ENCODE measurements at places on chromosomes 3 and 15.

- no peak for DNase-seq
Measured at GRCh38 chr3:13348661-13349396, 71.3 kb downstream of the NUP210 start.

DNA sequence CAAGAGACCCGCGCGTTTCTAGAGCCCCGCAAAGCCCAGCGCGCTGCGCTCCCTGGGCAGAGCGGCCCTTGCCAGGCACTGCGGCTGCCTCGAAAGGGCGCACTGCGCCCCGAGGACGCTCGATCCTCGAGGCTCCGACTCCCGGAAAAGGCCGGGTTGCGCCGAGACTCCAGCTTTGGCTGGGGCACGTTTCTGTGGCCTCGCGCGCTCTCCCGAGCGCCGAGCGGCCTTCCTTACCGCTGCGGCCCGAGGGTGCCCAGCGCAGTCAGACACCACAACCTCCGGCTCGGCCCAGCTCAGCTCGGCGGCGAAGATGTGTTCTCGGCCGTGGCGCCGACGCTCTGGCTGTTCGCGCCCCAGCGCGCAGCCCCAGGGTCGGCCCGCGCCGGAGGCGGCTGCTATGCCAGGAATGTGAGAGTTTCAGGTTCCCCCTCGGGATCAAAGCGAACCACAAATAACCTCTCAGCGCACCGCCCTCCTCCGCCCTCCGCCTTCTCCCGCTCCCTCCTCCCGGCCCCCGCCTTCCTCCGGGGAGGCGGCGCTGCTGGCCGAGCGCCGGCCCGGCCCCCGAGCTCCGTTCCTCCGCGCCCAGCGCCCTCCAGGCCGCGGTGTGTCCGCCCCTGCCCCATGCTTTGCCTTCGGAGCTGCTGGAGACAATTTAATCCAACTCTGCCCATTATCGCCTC lies at the start of gene AMOTL2:
TSS of gene AMOTL2 (minus strand) at position 343 of the 686 bp plus-strand sequence. CDS start 3,014 bp downstream, outside the sequence.
- DNase-seq, result no peak

GRCh38 chr3:63952248-63952594 lies 40.0 kb upstream of the SCAANT1 start:
- no peak for DNase-seq

DNA sequence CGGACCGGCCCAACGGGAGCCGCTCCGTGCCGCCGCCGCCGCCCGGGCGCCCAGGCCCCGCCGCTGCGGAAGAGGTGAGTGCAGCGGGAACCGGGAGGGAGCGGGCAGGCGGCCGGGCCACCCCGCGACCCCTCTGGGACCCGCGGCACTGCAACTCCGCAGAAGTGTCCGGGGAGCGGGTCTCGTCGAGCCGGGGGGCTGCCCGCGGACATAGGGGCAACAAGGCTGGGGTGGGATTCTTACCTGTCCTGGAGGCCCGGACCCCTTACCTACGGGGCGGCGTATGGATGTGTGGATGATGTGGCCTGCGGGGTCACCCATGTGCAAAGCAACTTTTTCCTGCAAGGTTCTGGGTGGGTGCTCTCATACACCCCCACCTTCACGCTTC lies 361 bp downstream of the SEMA3F start:
- DNase-seq, result no peak

DNA sequence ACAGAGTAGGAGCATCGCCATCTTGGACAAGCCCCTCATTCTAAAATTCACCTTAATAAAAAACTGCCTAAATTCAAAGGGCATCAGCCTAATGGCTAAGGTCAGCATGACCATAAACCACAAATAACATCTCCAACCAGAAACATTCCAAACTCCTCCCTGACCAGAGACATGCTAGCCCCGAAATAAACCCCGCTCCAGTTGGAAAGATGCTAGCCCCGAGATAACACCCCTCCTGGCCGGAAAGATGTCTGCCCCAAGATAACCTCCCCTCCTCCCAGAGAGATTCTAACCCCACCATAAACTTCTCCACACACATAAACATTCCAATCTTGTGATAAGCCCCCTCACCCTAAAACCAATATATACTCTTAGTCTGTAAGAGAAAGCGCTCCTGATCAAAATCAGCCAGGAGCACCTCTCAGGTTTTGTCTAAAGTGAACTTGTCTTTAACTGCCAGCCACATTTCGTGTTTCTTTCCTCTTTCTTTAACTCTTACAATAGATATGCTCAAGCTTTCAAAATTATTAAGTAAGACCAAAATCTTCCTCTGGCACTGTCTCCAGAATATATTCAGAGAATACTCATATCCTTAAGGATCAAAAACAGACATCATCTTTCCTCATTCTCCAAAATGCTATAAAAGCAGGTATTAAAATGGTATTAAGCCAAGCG lies 104.1 kb downstream of the GSK3B start:
- no peak for DNase-seq

- DNase-seq, result no peak
Measured at GRCh38 chr15:36826948-36827347, 247.5 kb downstream of the CDIN1 start.

- no peak for DNase-seq
Measured at GRCh38 chr3:53166781-53167291, 5.8 kb downstream of the PRKCD start.

DNA sequence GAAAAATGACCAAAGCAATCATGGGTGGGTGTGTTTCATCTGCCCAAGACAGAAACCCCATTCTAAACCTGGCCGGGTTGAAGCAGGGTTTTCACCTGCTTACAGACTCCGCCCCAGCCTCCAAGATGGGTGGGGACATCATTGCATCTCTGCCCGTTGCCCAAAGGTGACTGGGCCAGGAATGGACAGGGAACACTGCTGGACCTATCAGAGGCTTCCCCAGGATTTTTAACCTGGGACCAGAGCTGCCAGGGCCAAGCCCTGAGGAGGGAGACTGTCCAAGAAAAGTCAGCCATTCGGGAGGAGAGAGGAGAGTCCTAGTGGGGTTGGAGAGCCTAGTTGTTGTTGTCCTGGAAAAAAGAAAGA lies 109.7 kb upstream of the ALDH1A3 start:
- no peak for DNase-seq

DNA sequence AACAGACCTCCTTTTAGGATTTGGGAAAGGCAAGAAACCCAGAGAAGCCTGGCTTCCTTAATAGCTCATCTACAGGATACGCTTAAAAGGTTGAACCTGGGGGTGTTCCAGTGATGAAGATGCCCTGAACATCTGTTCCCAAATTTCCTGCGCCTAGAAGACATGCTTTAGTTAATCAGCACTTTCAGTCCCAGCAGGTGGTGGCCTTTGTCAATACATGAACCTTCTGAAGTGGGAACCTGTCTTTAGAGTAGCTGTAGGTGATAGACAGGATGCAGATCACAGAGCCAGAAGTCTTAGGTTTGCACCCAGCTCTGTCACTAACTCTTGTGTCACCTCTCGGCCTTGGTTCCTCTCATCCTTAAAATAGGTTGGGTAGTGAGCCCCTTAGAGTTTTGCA lies 149.7 kb upstream of the SYNPR start:
- DNase-seq, result no peak

GRCh38 chr3:97658668-97659285 lies 105.8 kb upstream of the ARL6 start:
- no peak for DNase-seq

- DNase-seq, result no peak
Measured at GRCh38 chr3:168124291-168124690, 28.6 kb upstream of the GOLIM4 start.

DNA sequence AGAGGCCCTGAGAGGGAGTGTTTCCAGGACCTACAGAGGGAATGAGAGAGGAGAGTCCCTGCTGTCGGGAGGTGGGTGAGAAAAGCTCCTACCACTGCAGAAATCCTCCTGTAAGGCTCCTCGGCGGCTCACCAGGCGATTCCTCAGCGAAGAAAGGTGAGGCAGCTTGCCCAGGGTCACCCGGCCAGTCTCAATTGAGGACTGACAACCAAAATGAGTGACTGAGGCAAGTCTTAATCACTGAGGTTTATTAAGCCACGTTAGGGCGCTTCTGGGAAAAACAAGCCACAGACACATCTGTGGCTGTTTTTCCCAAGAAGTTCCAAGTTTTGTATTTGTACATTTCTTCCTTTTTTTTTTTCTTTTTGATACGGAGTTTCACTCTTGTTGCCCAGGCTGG lies 48.5 kb downstream of the ZDHHC19 start:
- DNase-seq, result no peak

DNA sequence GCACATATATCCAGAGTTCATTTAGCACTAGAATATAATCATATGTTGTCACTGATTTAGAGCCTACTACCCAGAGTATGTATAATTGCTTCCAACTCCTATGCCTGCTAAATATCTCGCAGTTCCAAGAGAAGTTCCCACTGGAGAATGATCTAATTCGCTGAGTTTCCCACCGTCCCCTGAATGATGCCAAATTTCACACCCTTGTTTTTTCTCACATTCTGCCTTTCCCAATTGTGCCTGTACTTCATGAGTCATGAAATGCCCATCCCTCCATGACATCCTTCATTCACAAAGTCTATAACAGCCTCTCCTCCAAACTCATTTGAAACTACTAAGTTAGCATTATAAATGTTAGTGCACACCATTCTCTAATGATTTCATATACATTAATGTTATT lies 177.2 kb downstream of the CBLB start:
- DNase-seq, result no peak

- no peak for DNase-seq
Measured at GRCh38 chr15:49415638-49416037, 7.4 kb upstream of the FGF7 start.

DNA sequence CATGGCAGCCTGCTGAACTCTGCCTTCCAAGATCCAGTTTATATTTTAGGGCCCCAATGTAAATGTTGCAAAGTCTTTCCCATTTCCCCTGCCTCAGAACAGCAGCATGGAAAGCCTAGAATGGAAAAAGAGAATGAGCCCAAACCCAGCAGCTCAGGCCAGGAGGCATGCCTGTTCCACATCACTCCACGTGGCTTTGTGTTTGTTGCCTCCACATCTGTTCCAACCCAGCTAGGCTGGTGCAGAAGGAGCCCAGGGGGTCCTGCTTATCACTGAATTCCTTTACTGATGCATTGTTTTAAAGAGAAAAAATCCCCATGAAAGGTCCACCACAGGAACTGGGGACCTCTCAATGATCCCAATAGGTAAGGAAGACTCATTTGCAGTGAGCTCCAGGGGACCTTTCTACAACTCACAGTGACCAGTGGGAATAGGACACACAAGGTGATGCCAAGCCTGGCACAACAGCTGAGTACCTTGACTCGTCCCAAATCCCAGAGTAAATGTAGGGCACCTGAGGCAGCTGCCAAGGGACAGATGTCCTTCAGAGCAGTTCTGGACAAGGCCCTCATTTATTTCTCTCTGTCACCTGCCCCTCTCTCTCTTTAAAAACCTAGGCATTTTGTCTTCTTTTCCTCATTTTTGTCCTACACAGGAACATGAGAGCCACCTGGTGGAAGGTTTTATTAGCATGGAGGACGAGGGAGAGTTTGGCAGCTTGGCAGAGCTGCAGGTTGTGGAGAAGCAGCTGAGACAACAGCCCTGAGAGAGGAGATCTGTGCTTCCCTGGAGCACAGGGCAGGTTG lies 41.7 kb upstream of the ADAMTS17 start:
- no peak for DNase-seq

DNA sequence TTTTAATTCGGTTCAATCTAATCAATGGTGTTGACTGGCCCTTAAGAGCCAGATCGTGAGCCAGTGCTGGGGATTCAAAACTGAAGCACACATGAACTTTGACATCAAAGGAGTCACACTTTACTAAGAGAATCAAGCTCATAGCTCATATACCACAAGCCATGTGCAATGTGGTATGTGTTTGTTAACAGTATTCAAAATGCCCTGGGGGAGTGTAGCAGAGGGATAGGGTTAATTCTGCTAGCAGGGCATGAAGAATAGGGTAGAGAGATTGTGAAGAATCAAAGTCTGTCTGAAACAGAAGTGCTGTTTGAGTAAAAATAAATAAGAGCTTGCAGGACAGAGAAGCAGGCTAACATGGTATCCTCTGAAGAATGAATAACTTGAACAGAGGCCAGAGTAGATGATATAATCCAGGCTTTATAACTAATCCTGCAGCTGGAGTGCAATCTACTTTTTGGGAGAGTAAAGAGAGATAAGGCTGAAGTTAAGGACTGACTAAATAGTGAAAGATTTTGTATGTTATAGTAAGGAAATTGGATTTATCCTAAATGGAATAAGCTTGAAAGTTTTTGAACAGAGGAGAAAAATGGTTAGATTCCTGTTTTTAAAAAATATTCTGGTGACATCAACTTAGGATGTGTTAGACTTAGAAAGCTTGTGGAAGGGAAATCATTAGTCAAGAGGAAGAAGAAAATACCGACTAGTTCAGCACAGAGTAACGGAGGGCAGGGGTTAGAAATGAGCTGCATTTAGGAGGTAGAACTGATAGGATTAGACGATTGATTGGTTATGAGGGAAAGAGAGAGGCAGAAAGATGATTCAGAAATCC lies 292.0 kb downstream of the NFKBIZ start:
- no peak for DNase-seq

- no peak for DNase-seq
Measured at GRCh38 chr15:25770618-25771337, 92.3 kb downstream of the ATP10A start.

DNA sequence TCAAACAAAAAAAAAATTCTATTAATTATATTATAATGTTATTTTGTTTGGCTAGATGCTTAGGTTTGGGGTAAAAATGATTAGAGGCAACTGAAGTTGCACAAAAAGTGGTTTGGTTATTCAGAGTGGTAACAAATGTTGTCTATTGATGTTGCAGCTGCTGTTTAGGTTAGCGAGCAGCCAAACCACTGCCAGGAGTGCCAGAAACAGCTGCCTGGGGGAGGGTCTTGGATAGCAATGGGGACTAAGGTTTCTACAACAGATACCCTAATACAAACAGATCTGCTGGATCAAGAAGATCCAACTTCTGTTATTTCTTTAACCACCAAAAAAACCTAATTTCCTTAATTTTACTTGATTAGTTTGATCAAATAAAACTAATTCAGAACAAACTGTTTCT lies 26.6 kb downstream of the BTLA start:
- no peak for DNase-seq

- DNase-seq, result no peak
Measured at GRCh38 chr3:186694288-186695032, 22.7 kb upstream of the KNG1 start.

- DNase-seq, result no peak
Measured at GRCh38 chr3:38843898-38844297, 27.9 kb upstream of the SCN10A start.

DNA sequence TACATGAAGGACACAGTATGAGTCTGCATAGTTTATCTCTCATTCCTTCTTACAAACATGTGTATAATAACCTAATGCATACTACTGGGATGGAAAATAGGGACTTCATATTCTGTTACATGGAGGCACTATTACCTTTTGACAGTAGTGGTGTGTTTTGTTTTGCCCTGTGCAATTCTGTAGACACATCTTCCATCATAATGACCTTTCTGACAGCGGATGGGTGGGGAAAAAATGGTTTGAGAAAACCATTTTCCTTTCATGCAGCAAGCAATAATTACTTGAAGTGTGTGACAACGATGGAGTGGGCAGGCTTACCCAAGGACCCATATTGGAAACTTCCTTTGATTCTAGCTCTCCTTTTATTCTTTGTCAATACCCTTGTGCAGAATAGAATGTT lies 153.6 kb upstream of the ONECUT1 start:
- no peak for DNase-seq

DNA sequence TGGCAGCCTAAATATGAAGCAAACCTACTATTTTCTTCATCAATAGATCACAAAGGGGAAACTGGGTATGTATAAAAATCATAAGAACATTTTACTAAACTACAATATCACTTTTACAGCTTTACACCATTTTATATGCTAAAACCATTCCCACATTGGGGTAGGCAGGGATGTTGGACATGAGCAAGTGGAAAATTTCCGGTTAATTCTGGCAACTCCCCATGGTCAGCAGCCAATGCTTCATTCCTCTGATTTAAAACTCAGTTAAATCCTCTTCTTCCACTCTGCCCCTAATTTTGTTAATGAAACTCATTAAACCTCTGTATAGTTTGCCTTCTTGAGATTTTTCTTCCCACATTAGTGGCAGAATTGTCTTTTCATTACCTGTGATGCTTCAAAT lies 552.5 kb upstream of the NECTIN3 start:
- no peak for DNase-seq
